ENCODE measurements at places on chromosomes 16 and 17.

DNA sequence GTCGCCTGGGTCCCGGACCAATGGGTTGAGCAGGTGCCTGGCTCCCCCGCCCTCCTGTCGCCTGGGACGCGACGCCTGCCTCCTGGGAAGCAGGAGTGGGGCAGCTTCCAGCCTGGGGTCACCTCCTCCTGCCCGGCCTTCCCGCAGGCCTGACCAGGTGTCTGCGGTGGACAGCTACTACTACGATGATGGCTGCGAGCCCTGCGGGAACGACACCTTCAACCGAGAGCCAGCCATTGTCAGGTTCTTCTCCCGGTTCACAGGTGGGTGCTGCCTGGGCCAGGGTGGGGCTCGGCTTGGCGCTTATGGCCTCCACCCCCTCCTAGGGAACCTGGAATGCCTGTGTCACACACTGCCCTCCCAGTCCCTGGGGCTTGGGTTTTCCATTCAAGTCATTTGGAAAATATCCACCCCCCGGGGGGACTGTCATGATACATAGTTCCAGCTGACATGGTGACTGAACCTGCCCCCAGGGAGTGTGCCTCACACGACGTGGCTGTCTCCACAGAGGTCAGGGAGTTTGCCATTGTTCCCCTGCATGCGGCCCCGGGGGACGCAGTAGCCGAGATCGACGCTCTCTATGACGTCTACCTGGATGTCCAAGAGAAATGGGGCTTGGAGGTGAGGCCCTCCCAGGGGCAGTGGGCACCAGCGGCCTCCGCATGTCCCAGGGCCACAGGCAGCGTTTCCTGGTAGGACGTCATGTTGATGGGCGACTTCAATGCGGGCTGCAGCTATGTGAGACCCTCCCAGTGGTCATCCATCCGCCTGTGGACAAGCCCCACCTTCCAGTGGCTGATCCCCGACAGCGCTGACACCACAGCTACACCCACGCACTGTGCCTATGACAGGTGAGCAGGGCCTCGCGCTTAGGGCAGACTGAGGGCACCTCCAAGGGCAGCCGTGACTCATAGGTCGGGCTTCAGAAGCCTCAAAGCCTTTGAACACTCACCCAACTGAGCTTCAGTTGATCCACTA lies 2.3 kb downstream of the DNASE1 start:
- peak; percentile 53 for DNase-seq

- no peak for DNase-seq
Observed at GRCh38 chr16:86836503-86837129, 258.3 kb downstream of the FOXL1 start.

- no peak for DNase-seq
Observed at GRCh38 chr17:5410594-5411272, 8.7 kb downstream of the NUP88 start.

- DNase-seq = no peak
Observed at GRCh38 chr16:30525844-30526136, 576 bp downstream of the ZNF768 start.

GRCh38 chr17:7574176-7574953 lies 5.1 kb upstream of the CD68 start:
- DNase-seq = no peak

DNA sequence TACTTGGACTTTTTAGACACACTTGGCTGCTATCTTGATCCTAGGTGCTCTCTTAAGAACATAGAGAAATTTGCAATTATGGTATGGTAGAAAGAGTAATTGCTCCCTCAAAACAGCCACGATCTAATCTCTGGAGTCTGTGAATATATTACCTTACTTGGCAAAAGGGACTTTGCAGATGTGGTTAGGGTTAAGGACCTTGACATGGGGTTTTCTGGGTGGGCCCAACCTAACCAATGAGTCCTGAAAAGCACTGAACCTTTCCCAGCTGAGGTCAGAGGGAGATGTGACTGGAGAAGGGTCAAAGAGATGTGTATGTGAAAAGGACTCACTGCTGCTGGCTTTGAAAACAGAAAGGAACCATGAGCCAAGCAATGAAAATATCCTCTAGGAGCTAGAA lies 26.7 kb upstream of the MED13 start:
- DNase-seq = no peak

DNA sequence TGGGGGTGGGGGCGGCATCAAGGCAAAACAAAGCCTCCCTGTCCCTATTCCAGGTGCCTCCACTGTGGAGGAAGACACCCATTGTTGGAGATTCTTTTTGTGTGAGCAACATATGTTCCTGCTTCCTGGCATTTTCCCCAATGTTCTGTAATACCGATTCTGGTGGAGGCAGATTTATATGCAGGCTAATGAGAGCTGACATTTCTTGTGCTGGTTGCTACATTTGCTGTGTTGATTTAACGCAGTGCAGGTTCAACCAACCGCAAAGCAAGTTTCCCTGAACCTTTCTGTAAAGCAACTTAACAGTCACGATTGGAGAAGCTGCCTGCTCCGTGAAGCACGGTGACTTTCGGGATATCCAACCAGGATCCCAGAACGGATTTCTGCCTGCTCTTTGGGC lies 260.5 kb downstream of the CBLN1 start:
- DNase-seq = no peak

DNA sequence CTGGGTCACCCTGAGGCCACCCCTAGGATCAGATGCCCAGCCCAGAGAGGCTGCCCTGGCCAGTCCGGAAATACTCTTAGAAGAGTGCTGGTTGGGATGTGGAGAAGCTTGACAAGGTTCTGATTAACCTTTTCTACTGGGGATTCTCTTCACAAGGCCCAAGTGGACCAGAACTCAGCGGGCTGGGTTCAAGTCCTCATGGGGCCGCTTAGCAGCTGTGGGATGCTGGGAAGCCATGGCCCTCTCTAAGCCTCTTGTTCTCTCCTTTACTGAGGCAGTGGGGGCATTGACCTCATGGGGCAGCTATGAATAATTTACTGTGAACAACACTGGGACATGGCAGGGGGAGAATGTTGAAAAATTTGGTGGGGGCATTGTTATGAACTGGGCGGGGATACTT lies 92.8 kb downstream of the CYLD start:
- no peak for DNase-seq

GRCh38 chr16:8355675-8356074 lies 234.6 kb downstream of the TMEM114 start:
- DNase-seq = no peak

DNA sequence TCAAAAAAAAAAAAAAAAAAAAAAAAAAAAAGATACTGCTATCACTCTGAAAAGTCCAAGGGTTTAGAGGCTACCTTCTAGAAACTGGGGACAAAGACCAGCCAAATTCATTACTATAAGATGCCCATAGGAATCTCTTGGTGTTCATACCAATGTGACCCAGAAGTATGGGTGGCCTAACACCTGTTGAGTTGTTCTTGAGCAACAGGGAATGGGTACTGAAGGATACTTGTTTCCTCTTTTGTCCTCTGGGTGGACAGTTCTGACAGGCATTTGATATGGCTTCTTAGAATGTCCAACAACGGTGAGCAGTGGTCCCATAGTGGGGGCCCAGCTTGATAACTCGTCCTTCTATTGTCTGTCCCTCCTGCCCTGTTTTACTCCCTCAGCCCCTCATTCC lies 141.4 kb upstream of the PLEKHM1 start:
- DNase-seq = no peak

- DNase-seq = no peak
Observed at GRCh38 chr16:68920349-68920748, 77.0 kb downstream of the TANGO6 start.

- DNase-seq = no peak
Observed at GRCh38 chr16:6343157-6343556, 989.5 kb upstream of the RBFOX1 start.

DNA sequence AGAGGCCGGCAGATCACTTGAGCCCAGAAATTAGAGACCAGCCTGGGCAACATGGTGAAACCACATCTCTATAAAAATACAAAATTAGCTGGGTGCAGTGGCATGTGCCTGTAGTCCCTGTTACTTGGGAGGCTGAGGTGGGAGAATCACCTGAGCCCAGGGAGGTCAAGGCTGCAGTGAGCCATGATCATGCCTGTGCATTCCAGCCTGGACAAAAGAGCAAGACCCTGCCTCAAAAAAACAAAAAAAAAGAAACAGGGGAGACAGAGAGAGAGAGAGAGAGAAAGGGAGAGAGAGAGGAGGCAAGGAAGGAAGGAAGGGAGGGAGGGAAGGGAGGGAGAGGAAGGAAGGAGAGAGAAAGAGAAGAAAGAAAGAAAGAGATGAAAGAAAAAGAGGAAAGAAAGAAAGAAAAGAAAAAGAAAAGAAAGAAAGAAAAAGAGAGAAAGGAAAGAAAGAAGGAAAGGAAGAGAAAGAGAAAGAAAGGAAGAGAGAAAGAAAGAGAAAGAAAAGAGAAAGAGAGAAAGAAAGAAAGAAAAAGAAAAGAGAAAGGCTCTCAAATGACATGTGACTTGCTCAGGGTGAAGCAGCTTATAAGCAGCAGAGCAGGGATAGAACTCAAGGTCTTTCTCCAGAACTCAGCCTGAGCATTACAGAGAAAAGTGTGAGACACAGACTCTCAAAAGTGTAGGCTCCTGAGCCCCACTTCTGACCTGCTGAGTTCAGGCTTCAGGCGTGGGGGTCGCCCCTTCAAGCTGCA lies 15.5 kb downstream of the CX3CL1 start:
- DNase-seq = no peak

GRCh38 chr17:82065638-82066303 lies at the start of gene DUS1L:
DUS1L (minus strand) TSS chr17:82065804; CDS start chr17:82065059, 745 bp downstream.
- peak; percentile 52 for DNase-seq

- no peak for DNase-seq
Observed at GRCh38 chr17:44722254-44722653, 13.8 kb downstream of the DBF4B start.

DNA sequence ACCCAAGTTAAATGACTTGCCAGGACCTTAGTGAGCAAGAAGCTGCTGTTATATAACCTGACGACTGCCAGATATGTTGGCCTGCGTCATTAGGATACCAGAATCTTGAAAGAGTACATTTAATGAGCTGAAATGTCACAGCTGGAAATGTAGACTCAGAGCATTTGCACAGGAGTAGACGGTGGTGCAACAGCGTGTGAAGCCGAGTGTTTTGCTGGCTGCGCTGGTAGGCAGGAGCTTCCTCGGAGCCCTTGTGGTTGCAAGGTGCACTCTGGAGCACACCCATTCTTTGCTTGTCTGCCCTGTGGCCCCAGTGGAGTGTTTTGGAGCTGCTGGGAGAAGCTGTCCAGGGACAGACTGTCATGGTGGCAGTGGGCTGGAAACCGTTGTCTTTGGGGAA lies 79.3 kb downstream of the BANP start:
- no peak for DNase-seq

DNA sequence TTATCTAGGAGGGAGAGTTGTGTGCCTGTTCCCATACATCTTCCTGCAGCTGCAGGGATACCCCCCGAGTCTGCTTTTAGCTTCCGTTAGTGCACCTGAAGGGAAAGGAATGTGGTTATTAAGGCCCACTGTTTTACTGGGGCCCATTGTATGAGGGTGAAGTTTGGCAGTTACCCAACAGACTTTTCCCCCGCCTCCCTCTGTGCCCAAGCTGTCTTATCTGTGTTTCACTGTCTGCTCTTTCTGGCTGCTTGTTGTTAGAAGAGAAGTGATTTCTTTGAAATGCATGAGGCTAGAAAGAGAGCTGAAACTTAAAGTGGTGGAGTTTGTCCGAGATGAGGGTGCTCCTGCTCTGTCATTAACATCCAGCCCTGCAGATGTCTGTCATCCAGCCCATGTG lies 7.4 kb upstream of the OR1A2 start:
- no peak for DNase-seq

- no peak for DNase-seq
Observed at GRCh38 chr17:33434841-33435240, 141.7 kb upstream of the ASIC2 start.

DNA sequence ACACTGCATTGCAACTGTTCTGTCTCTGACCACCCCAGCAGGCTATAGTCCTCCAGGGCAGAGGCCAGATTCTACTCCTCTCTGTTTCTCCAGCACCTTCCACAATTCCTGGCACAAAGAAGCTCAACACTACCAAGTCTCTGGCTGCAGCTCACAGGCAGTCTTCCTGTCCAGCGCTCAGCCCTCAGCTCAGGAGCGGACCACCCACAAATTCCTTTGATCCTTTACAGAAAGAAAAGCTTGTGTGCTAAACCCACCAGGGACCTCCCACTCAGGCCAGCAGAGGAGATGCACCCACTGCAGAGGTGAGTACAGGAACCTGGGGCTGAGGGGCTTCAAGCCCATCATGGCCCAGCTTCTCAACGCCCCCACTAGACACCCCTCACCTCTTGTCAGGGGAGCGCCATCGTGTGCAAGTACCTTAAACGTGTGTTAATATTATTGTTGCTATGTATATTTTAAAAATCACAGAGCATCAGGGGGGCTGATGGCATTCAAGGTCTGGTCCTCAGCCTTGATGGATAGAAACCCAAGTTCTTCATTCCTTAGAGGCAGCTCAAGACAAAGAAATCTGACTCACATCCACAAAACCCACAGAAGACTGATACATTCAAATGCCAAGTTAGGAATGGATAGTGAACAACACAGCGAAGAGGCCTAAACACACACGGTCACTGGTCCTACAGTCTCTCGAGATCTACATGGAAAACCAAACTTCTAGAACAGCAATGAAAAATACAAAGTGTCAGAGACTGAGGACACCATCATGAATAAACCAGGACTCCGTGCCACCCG lies 8.4 kb downstream of the HSDL1 start:
- DNase-seq = no peak

DNA sequence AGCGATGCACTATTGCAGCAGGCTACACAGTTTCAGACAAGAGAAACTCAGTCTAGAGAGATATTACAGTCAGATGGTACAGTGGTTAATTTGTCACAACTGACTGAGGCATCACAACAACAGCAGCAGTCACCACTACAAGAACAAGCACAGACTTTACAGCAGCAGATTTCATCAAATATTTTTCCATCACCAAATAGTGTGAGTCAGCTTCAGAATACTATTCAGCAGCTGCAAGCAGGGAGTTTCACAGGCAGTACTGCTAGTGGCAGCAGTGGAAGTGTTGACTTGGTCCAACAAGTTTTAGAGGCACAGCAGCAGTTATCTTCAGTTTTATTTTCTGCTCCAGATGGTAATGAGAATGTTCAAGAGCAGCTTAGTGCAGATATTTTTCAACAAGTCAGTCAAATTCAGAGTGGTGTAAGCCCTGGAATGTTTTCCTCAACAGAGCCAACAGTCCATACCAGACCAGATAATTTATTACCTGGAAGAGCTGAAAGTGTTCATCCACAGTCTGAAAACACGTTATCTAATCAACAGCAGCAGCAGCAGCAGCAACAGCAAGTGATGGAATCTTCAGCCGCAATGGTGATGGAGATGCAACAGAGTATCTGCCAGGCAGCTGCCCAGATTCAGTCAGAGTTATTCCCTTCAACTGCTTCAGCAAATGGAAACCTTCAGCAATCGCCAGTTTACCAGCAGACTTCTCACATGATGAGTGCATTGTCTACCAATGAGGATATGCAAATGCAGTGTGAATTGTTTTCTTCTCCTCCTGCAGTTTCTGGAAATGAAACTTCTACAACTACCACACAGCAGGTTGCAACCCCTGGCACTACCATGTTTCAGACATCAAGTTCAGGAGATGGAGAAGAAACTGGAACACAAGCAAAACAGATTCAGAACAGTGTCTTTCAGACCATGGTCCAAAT lies 34.1 kb downstream of the NQO1 start:
- no peak for DNase-seq

- no peak for DNase-seq
Observed at GRCh38 chr16:4323071-4323844, 7.4 kb downstream of the GLIS2 start.
